SK-N-DZ (cell line): ENCODE measurements at places on chromosomes 16 and 17.
A peak's percentile ranks its signal among the peaks of the same experiment; 100 is the strongest.

- no peak for DNase-seq
These were observed 2.6 kb downstream of the KIFC3 start for GRCh38 chr16:57799600-57800199.

GRCh38 chr16:3012246-3012645, 477 bp upstream of the CLDN9 start:
- no peak for DNase-seq

DNA sequence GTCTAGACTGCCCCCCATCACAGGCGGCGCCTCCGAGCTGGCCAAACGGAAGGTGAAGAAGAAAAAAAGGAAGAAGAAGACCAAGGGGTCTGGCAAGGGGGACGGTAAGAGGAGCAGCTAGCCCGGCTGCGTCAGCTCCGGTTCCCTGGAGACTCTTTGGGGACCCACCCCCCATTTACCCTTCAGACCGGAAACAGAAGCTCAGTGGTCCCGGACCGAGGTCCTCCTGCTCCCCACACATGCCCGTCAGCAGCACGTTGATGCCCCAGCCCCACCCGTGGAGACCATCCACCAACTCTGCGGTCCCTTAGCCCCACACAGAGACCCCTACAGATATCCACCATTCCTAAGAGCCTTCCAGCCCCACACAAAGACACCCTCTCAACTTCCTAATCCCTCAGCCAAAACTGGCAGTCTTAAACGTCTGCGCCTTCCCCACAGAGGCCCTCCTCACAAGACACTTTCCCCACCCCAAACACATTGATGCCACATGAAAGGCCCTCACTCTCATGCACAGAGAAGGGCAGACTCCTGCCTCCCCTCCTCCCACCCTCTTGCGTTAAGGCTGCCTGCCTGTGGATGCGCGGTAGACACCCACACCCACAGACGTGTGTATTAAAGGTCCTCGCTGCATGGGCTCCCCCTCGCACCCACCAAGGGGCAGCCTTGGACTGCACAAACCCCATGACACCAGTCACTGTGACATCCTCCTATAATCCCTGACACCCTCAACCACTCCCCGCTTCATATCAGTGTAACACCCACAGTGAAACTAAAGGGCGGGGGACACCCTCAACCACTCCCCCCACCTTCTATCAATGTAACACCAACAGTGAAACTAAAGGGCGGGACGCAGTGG, 58.2 kb upstream of the RPH3AL start:
- peak; percentile 61 for DNase-seq

DNA sequence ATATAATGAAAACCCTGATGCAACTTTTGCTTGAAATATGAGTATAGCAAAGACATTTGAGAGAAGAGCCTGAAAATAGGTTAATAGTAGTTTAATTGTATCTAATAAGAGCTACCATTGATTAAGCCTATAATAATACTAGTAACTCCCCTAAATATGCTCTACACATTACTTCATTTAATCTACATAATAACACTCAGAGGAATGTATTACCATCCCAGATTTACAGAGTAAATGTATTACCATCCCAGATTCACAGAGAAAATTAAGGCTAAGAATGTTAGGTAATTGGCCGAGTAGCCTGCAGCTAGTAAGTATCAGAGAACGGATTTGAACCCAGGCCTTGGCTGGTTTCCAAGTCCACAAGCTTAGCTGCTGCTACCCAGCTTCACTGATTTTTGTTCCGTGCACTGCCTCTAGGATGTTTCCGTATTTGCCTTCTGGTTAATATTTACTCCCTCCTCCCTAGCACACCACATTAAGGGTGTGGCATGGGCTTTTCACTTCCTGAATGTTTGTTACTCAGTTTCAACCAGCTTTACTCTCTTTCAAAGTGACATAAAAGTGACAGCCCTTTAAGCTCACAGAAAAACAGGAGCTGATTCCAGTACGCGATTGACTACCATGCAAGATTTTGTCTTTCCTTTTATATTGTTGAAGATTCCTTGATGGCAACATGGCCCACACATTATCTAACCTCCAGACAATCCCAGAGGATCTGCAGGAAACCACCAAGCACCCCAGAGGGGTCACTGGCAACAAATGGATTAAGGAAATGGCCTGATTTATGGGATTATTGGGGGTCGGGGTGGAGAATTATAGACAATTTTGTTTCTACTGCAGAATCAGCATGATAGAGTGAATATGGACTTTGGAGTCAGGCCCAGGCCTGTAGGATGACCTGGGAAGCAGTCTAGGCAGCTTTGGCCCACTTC, 26.7 kb upstream of the TOX3 start:
- DNase-seq = no peak

DNA sequence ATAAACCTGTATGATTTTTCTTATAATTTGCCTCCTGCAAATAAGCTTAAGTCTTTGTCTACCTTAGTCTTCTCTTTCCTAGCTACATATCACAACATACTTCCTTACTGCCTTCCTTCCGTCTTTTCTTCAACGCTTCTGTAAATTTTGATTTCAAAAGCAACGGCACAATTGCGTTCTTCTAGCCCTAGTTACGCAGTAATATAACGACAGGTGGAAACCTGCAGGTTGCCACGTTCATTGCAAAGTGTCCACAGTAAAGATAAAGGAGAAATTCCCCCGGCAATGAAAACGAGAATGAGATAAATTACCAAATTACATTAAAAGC, 546 bp upstream of the PSMD7 start:
- no peak for DNase-seq

- DNase-seq = no peak
These were observed 10.1 kb upstream of the STX4 start for GRCh38 chr16:31023252-31023602.

GRCh38 chr17:70636517-70637133, 467.3 kb downstream of the KCNJ2 start:
- DNase-seq = peak; percentile 41

DNA sequence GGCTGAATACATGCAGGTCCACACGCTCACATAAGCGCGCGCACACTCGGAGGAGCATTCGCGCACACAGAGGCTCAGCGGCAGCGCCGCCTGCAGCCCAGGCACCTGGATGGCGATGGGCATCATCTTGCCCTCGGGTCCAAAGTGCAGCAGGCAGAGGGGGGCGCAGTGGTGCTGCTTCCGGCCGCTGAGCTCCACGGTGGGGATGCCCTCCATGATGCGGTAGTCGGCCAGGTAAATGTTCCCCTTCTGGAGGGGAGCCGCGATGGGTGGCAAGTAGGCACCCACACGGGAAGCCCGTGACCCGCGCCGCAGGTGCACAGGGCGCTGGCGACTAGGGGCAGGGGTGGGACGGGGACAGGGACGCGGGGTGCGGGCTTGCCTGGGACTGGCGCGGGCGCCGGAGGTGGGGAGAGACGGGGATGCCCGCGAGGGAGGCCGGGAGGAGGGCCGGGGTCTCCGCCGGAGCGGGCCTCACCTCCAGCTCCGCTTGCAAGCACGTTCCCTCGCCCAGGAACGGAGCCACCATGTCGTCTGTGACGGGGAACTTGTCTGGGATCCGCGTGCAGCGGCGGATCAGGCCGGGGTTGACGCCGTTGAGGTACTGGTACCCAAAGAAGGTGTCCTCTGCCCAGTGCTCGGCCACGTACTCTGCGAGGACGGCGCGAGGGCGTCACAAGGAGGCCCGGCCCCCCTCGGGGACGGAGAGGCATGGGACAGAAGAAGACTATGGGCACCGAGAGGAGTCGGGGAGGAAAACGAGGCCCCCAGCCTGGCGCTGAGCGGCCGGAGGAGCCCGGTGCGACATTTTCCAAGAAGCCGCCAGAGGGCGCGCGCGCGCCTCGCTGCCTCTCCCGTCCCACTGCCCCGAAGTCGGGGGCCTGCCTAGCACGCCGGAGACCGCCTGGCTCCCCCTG, 8.0 kb downstream of the ALOX12B start:
- peak; percentile 71 for DNase-seq

GRCh38 chr16:79810449-79811189, 210.1 kb upstream of the MAF start:
- no peak for DNase-seq

- DNase-seq = no peak
These were observed 12.2 kb upstream of the CES3 start for GRCh38 chr16:66948837-66949225.

DNA sequence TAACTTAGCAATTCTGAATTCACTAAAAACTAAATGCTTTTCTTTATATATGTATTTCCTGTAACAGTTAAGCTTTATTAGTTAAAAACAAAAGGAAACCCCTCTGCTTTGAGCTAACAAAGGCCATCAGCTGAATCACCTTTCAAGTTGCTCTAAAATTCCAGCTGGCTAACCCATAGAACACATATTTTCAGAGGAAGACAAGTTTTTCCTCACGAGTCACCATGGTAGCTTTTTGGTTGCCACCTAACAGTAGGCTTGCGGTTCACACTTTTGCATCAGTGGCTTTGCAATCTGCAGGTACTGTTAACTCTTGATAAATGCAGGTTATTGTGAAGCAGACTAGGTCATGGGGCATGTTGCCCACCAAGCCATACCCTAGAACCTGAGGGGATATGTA, 57.6 kb upstream of the IRX5 start:
- DNase-seq = no peak

DNA sequence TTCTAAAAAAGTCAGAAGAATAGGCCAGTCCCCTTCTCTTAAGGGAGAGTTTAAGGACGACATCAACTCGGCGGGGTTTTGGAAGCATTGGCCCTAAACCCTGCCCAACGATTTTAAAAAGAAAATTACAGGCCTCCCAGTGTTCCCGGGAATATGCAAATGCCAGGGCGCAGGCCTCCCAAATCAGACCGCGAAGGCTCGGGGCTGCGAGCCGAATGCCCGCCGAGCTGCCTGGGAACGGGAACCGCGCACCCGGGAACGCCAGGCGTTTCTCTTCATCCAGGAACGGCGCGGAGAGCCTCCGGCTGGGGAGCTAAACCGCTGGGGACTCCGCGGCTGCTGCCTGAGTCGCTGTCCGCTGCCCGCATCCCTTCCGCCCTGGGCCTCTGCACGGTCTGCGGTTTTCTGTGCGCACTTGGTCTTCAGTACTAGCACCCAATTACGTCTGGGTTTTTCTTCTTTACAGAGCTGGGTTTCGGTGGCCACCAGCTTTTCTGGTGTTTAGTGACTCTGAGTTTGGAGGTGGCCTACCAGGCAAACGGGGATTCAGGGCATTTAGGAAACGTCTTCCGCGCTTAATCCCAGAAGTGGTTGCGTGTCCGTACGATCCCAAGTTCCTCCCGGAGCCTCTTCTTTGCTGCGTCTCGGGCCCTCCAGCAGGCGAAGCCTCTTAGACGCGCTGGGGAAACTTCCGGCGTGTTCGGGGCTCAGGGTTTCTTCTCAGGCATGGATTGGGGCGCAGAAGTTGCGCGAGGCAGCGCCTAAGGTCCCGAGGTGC, 5.7 kb downstream of the IRX5 start:
- DNase-seq = no peak

DNA sequence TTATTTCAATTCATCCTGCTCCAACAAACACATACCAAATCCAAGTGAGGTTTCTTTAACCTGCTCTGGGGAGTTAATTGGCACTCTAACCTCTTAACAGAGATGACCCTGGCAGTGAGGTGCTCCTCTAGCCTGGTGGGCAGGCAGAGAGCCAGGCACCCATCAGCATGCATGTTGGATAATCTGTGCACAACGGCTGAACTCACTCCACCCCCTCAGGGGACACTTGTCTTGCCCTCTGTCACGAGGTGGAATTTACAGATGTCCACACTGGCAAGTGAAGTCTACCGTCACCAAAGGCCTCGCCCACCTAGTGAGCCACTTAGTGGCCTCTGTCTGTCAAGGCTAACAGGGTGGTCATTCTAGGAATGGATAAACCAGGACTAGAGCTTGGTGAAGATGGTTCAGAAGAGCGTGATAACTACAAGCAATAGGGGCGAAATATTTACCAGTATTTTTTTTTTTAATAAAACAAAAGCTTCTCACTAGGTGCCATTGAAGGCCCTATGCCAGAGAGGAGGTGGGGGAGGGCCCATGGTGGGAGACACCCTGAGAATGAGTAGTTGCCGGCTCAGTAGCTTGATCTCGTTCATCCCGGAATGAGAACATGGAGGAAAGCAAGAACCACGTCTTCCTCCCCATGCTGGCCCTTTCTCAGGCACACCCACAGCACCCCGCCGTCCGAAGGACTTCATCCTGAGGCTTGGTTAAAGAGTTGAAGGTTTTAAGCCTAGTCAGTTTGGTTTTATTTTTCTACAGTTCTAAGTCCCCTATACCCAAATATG, 25.2 kb downstream of the PLD6 start:
- DNase-seq = no peak

DNA sequence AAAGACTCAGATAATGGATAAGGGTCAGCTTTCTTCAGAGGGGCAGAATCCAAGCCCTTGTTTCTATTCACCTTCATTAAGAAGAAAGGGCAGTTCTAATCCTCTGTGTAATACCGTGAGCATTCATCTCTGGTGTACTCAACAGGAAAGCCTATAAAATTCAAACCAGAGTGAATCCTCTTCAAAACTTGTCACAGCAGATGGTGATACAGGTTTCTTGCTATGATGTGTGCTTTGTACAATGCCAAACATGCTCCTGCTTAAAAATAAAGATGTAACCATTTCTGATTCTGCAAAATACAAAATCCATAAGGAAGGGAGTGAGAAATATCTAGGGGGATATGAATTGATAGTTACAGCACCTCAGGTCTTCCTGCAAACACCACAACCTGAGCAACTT, 49.7 kb downstream of the CYTH1 start:
- DNase-seq = no peak

DNA sequence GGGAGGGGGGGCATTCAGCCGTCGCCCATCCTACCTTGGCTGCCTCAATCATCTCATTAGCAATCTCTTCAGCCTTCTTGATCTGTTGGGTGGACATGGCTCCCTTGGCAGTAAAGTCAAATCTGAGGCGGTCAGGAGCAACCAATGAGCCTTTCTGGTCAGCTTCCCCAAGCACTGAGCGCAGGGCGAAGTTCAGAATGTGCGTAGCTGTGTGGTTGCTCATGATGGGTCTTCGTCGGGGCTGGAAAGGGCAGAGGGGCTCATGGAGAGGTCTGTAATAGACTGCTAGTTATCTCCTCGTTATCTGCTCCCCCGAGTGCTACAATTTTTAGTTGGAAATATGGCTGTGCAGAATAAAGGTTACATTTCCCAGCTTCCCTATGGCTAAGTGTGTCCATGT, 7.2 kb upstream of the EXOSC6 start:
- DNase-seq = no peak

DNA sequence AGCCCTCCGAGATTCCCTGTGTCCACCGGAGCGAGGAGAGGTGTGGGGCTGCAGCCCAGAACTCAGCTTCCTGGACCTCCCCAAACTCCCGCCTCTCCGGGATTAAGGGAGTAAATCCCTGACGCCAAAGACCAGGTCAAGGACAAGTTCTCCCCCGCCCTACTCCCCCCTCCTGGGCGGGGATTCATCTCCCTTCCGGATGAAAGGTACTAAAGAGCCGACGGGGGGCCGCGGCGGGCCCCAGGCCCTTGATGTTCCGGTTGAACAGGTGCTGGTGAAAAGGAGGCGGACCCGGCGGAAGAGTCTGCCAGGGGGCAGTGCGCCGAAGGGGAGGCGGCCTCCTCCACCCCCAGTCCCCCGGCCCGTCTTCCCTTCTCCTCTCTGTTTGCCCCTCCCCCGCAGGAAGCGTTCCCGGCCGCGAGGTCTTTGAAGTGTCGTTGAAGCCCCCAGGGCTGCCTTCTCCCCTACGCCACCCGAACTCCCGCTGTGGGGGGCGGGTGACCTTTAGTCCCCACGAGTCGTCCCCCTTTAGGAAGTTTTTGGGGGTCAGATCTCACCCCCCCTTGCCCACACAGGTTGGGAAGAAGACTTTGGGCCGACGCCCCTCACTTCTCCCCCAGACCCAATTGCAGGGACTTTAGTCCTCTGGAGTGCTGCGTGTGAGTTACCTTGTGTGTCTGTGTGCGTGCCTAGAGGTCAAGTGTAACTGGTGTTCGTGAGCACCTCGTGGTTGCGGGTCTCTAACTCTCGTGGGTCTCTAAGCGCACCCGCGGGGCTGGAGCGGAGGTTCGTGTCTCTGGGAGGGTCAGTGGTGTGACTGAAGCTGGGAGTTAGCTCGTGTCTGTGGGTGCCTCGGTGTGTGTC, 1.1 kb upstream of the MLLT6 start:
- DNase-seq = peak; percentile 85
